Right lobe of liver (tissue), 6 donors: ENCODE measurements at places on chromosomes 2 and 18. TPM values are rescaled to one million over a fixed set of nuclear protein-coding genes. Genes with fewer than 3 reads are reported as not detected.

GRCh38 chr18:31447530-31448191, at the start of gene DSG3:
Gene DSG3, plus strand, starts transcription at chr18:31447741. Its CDS starts 137 bp downstream, at chr18:31447878.
- no peaks in the 10 kb centered on the region for H3K4me1 ChIP-seq
- no peaks in the 10 kb centered on the region for H3K27me3 ChIP-seq
- H3K36me3 ChIP-seq = no peaks in the 10 kb centered on the region
- no peak within 1 kb of the TSS for H3K27ac ChIP-seq

Gene KCNS3
- 2.4 TPM for total RNA-seq

DNA sequence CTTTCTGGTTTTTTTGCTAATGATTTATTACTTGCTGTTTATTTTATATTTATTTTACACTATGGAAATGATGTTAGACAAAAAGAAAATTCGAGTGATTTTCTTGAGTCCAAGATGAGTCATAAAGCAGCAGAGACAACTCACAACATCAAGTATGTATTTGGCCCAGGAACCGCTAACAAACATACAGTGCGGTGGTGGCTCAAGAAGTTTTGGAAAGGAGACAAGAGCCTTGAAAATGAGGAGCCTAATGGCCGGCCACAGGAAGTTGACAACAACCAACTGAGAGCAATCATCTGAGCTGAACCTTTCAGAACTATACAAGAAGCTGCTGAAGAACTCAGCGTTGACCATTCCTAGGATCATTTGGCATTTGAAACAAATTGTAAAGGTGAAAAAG, 594.1 kb downstream of the SATB2 start:
- no peak for DNase-seq
- H3K27me3 ChIP-seq = no peaks in the 10 kb centered on the region
- no peak overlapping the region for H3K4me3 ChIP-seq
- H3K36me3 ChIP-seq = no peaks in the 10 kb centered on the region
- no peaks in the 10 kb centered on the region for H3K4me1 ChIP-seq

DNA sequence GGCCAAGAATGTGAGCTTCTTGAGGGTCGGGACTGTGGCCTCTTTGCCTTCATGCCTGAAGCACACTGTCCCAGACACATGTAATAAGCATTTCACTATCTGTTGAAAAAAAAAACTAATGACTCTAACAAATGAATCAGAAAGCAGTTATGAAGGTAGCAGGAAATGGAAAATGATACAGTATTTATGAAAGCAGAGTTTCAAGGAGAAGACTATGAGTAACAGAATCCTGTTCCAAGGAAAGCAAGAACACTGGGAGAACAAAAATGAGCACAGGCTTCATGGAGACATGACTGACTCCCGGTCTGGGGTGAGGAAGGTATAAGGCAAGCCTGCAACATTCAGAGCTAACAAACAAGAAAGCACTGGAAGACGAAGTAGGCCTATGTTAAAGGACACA, 190.8 kb downstream of the RNF152 start:
- H3K4me1 ChIP-seq = no peaks in the 10 kb centered on the region
- no peaks in the 10 kb centered on the region for H3K36me3 ChIP-seq
- DNase-seq = no peak
- H3K4me3 ChIP-seq = no peak overlapping the region

Gene MTIF2
- total RNA-seq = 23.9 TPM

GRCh38 chr2:145260081-145260480, 740.2 kb upstream of the ZEB2 start:
- H3K4me1 ChIP-seq = no peaks in the 10 kb centered on the region
- H3K4me3 ChIP-seq = no peak overlapping the region
- no peak overlapping the region for H3K27ac ChIP-seq
- no peak for DNase-seq
- H3K27me3 ChIP-seq = no peaks in the 10 kb centered on the region

DNA sequence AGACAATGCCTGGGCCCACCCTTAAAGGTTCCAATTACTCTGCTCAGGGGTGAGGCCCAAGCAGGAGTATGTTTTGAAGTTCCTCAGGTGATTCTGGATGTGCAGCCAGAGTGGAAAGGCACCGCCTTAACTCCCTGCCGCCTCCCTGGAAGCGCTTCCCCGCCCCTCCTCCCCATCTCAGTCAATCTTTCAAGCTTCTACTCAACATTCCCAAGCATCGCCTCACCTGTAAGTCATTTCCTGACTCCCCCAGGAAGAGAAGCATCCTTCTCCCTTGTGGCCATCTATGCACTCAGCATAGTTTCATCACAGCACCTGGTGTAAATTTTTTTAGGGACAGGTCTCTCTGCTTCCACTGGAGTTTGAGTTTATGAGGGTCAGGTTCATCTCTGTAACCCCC, 67.5 kb downstream of the MYL12B start:
- H3K4me1 ChIP-seq = no peaks in the 10 kb centered on the region
- H3K36me3 ChIP-seq = no peaks in the 10 kb centered on the region
- no peak overlapping the region for H3K27ac ChIP-seq
- H3K4me3 ChIP-seq = no peak overlapping the region
